ENCODE measurements at places on chromosomes 12 and 14. TPM values are rescaled to one million over a fixed set of nuclear protein-coding genes. Genes with fewer than 3 reads are reported as not detected.

Gene KRT82
- total RNA-seq: not detected

Gene TIMM9
- 37.4 TPM for total RNA-seq

Gene HNF1A
- total RNA-seq: not detected

Gene PSMC1
- 117 TPM for total RNA-seq

Gene DENND5B
- 18.7 TPM for total RNA-seq

Gene BEST3
- 0.66 TPM for total RNA-seq

Gene ITGB7
- total RNA-seq: 1.1 TPM

Gene ALX1
- not detected for total RNA-seq

Gene RFLNA
- not detected for total RNA-seq

Gene TBX5
- total RNA-seq: 2.2 TPM

Gene CYP46A1
- total RNA-seq: 1.6 TPM

Gene TESPA1
- 6.2 TPM for total RNA-seq

Gene ATG2B
- 23.7 TPM for total RNA-seq
